ENCODE measurements at places on chromosomes 1 and 21.

- DNase-seq = no peak
These were observed 89.5 kb upstream of the GNG4 start for GRCh38 chr1:235739124-235739523.

GRCh38 chr21:28150778-28151177 is 841.9 kb downstream of the LTN1 start:
- DNase-seq = no peak

GRCh38 chr1:168170564-168171508 is 7.9 kb upstream of the TIPRL start:
- DNase-seq = no peak

DNA sequence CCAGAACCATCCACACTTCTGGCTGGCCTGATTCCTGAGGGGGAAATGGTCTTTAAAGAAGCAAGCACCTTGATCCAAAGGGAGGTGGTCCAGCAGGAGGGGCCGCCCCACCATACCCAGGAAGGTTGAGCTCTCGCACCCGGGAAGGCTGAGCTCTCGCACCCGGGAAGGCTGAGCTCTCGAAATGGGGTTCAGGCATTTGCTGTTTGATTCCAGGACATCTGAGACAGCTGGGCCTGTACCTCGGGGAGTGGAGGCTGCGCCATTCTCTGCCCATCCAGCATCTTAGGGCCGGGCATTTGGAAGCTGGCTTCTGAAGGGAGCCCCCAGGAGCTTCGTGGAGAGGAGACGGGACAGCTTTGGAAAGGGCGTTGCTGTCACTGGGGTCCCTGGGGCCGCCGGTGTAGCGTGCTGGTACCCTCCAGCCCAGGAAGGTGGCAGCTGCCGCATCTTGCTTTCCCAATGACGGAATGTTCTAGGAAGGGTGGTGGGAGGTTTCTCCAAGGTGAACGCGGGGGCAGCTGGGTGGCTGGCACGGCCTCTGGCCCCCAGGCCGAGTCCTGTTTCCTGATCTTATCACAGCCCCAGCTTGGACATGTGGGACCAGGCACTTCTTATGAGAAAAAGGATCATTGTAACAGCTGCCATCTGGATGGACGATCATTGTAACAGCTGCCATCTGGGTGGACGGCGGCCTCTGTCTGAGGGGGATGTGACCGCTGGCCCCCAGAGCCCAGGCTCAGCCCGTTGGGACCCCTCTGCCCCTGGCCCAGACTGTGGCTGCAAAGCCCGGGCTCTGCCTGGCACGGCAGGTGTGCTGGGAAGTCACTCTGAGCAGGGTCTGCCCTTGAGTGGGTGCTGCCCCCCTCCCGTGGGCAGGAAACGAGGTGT is 61.6 kb downstream of the COL18A1 start:
- DNase-seq = no peak

GRCh38 chr1:201051399-201051798 is 27.9 kb upstream of the KIF21B start:
- no peak for DNase-seq

DNA sequence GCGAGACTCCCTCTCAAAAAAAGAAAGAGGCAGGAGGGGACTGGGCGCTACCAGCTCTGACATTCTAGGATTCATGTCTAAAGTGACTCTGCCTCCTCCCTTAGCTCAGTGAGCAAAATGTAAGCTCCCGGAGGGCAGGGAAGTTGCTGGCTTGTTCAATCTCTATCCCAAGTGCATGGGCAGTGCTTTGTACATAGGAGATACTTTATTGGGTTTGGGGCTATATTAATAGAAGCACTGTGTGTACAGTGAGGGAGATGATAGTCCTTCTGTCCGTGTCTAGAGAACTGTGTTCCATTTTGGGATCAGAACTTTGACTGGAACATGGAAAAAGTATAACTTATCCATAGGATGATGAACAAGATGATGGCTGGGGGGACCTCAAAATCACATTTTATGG is 16.7 kb upstream of the LUZP1 start:
- DNase-seq = no peak

- no peak for DNase-seq
These were observed 21.3 kb downstream of the VN1R5 start for GRCh38 chr1:247277191-247277590.

GRCh38 chr1:64172458-64172983 is 30.9 kb upstream of the UBE2U start:
- DNase-seq = no peak

DNA sequence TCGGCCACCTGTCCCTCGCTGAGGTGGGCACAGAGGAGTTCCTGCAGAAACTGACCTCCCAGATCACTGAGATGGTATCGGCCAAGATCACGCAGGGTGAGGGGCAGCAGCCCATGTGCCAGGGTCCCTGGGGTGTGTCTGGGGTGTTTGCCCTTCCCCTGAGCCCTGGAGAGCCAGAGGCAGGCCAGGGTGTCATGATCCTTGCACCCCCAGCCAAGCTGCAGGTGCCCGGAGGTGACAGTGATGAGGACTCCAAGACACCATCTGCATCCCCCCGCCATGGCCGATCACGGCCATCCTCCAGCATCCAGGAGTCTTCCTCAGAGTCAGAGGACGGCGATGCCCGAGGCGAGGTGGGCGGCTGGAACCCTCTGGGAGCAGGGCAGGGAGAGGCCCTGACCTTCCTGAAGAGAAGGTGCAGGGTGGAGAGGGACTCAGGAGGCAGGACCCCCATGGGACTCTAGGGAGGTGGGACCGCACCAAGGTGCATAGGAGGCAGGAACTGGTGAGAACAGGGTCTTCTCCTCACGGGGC is 69.5 kb downstream of the TRIM11 start:
- DNase-seq = no peak

GRCh38 chr21:38623552-38623951 is 125.3 kb upstream of the ERG start:
- DNase-seq = no peak

GRCh38 chr1:46532498-46533178 is 18.8 kb downstream of the KNCN start:
- DNase-seq = no peak

GRCh38 chr1:21323091-21323490 is 32.8 kb upstream of the ECE1 start:
- DNase-seq = no peak

DNA sequence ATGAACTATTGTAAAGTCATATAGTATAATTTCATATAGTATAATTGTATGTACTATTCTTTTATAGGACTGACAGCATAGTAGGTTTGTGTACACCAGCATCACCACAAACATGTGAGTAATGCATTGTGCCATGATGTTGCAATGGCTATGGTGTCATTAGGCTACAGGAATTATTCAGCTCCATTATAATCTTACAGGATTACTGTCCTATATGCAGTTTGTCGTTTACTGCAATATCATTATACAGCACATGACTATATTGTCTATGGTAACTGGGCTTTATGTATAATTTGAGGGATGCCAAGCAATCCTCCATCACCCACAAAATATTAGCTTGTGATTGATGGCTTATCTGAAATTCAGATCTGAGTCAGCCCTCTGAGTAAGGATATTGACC is 54.2 kb upstream of the PBX1 start:
- no peak for DNase-seq

DNA sequence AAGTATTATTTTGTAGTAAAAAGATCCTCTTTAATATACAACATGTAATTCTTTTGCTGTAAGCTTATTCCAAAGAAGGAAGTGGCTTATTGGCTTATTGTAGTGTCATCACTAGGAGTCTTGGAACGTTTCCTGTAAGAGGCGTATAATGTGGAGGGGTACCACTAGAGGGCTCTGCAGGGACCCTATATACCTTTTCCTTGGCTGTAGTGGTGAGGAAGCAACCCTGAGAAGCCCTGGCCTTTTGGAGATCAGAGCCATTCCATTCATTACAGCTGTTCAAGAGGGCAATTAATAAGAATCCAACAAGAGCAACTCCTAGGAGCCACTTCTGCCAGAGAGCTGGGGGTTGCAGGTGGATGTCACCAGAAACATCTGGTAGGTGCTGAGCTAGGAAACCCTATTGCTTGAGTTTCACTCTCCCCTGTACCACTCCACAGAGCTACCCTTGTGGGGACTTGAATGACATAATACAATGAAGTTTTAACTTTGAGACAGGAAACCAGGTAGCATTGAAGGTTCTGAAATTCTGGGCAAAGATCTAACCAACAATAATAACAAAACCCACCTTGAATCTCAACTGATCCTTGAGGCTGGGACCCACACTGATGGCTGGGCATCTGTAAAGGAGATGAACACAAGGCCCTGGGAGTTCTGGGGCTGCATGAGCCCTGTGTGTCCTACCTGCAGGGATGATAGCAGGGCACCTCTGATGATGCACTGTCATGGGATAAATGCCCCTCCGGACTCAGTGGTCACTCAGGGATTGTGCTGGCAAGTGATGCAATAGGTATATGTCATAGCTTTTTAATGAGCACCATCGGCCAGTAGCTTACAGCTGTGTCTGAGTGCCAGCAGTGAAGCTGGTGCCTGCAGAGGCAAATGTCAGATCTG is 160.2 kb upstream of the COA6 start:
- no peak for DNase-seq

DNA sequence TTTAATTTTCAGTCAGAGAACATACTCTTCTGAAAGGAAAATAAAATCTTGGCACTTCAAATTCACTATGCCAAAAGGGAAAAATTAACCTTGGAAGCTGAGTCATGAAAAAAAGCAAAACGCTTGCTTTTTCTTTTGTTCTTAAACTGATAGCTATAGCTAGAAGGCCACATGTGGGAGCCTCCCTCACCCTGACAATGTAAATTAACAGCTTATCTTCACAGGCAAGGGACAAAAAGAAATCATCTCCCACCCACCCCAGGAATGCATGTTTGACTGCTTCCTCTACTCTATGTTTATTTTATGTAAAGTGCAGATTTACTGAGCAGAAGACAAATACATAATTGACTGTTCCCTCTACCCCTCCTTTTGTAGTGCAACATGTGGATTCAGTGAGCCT is 38.0 kb downstream of the EBNA1BP2 start:
- no peak for DNase-seq

GRCh38 chr1:226722240-226722900 is 16.7 kb downstream of the ITPKB start:
- DNase-seq = no peak

DNA sequence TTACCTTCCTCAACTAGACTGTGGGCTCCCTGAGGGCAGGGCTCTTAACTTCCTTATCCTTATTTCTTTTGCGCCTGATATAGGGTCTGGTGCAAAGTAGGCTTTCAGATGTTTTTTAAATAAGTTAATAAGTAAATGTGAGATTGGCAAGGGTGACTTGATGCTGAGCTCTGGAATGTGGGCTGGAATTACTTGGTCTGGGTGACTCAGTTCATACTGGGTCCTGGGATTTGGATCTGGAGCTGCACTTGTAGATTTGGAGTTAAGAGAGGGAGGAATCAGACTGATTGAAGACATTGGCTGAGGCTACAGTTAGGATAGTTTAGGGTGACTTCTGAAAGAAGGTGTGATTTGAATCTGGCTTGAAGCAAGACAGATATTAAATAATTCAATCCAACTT is 190.9 kb downstream of the GIPC2 start:
- DNase-seq = no peak

GRCh38 chr1:62263814-62264353 is 55.4 kb downstream of the KANK4 start:
- no peak for DNase-seq

DNA sequence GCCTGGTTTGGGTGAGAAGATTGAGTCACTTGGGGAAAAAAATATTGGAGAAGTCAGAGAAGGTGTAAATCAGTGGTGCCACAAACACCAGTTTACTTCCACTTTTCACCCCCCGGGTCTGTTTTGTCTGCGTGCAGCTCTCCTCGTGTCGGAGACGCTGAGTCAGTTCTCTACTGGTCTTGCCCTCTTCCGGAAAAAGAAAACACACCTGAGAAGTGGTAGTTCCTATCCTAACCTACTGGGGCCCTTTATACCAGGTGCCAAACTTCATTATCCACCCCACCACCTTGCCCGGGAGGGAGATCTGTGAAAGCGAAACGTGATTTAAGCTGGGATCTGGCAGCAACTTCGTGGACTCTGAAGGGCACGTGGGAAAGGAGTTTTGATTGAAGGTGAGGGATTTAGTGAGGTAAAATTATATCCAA is 855 bp upstream of the IVNS1ABP start:
- DNase-seq = no peak

- DNase-seq = no peak
These were observed 18.4 kb upstream of the CD84 start for GRCh38 chr1:160597705-160598104.
